Stomach (tissue), 19 donors: ENCODE measurements at places on chromosomes 3 and 15. TPM values are rescaled to one million over a fixed set of nuclear protein-coding genes. Genes with fewer than 3 reads are reported as not detected.

DNA sequence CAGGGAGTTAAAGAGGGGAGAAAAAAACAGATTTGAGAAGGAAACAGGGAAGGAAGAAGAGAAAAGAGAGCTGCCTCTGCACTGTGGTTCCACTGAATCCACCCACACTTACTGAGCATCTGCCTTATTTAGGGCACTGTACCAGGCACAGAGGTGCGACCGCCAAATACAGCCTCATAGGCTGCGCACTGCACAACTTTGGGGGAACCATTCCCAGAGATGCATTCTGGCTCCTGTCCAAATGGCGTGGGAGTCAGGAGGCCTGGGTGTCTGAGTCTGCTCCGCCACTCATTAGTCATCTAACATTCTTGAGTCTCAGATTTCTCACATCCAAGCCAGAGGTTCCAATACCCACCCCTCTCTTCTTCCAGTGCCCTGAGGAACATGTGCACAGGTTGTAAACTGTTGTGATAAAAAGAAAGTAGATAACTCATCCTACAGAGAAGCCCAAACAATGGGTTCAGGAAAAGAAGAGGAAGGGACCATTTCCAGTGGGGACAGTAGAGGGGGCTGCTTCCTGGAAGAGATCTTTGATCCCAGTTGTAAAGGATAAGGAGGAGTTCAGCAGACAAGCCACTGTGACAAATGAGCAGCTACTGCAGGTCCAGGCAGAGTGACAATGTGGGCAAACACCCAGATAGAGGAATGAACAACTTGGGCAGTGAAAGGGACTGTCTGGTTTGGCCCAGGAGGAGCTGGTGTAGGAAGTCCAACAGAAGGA lies 254.6 kb downstream of the UACA start:
- peak; percentile 41 for DNase-seq

The ALG3 gene
- total RNA-seq, result 253 TPM

DNA sequence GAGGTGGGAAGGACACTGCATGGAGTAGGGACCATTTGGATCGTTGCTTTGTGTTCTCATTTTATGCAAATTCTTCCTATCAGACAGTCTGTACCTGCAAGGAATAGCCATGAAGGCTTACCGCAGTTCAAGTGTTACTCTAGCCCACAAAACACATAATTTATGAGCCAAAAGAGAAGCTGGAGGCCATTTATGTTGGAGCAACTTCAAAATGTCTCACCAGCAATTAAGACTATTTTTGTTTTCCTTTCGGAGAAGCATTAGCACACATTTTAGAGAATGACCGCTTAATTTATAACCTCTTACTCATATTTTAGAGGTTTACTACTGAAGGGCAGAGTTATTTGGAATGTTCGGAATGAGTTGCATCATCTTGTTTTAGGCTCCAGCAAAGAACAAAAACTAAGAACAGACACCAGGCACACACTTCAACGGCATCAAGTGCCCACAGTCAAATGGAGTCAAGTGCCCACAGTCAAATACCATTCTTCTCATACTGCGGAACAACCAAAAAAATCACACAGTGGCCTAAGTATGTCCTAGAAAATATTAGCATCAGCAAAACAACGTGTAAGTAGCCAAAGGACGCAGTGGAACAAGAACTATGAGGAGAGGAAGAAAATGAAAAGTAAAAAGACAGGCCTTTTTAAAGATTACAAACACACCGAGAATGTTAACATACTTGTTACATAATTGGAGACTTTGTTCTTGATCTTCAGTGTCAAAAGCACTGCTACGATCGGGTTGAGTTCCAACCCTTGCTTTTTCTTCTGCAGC lies 17.5 kb upstream of the GOLGA8J start:
- no peak for DNase-seq

DNA sequence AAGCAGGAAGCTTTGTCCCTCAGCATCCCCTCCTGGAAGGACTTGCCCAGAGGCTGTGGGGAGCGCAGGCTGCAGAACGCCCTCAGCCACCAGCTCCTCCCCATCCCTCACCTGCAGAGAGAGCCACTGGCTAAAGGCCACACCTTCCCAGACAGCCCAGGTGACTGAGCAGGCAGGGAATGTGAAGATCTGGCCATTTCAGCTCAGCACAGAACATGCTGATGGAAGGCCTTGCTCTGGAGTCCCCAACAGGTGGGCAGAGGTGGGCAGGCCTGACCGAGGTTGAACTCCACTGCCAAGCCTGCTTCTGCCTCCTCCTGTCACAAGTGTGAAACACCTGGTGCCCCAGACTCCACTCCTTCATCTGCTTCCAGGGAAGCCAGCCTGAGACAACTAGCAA lies 50.7 kb upstream of the SEC61A1 start:
- DNase-seq, result no peak

DNA sequence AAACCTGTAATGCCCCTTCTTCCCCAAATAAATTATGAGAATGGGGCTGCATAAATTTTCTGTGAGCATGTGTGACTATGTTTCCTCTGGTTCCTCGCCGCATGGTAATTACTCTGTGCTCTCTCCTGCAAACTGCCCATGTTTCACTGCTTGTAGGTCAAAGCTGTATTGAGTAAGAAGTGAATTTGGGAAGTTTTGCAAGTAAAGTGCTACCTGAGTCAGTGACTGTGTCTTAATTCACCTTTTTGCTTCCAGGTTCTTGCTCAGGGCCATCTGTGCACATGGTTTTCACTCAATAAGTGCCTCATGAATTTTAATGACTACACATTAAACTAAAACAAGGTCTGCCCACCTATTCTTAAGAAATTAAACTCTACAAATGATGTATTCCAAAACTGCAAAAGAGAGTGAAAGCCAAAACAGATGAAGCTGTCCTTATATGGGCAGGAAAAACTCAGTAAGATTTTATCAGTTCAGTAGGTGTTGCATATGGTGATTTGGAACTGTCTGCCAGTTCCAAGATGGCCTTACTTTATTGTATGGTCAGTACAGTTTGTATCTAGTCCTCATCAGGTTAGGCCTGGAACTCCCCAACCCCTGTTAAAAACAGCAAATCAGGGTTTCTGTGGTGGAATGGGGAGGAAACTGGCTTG lies 100.0 kb downstream of the LPP start:
- no peak for DNase-seq

DNA sequence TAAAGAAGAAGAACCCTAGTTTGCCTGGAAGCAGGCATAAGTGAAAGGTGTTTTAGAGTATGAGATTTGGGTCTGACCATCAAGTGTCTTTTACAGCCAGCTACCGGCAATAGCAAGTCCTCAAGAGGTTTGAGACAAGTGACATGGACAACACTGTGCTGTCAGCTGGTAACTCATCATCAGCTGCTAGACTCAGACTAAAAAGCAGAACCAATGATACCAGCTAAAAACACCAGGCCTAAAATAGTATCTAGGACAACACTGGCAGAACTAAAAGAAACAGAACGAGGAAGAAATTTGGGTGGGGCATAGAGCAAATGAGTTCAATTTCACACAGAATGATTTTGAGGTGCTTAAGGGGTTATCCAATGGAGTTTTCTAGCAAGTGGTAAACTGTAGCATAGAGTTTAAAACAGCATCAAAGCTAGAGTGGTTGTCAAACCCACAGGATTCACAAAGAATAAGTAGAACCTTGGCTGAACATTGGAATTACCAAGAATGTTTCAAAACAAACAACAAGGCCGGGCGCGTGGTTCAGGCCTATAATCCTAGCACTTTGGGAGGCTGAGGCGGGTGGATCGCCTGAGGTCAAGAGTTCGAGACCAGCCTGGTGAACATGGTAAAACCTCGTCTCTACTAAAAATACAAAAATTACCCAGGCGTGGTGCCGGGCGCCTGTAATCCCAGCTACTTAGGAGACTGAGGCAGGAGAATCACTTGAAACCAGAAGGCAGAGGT lies 3.9 kb downstream of the CIAO2A start:
- no peak for DNase-seq

The TMEM40 gene
- not detected for total RNA-seq

DNA sequence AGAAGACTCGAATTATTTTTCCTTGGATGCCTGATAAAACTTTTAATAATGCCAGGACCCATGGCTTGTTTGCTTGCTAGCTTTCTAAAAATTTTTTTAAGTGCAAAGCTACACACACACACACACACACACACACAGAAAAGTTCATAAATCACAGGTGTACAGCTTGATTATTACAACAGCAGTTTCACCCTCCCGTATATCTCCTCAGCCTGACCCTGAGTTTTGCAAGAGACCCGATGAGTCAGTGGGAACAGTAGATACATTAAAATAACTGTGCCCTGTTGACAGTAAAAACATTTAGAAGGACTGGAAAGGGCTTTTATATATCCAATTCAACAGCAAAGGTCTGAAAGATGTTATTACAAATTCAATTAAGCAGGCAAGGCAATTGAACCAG lies 46.7 kb downstream of the EMC4 start:
- DNase-seq, result no peak

The SLCO2A1 gene
- 18.7 TPM for total RNA-seq

GRCh38 chr15:83998486-83998885 lies 237.1 kb upstream of the GOLGA6L4 start:
- DNase-seq, result no peak

The GABRB3 gene
- 9.4 TPM for total RNA-seq

DNA sequence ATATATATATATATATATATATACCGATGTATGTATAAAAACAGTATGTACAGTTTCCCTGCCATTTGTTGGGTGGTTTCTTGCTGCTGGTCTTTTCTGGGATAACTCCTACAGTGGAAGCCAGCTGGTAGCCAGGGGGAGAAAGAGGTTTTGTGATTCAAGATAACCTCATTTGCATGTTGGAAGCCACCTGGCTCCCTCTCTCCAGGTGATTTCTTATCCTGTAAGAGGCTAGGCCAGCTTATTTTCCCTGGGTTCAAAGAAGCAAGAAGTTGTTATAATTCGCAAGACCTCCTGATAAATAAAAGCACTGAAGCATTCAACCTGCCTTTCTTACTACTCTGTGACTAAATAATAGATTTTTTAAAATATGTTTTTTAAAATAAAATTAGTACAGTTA lies 443.3 kb downstream of the VGLL3 start:
- DNase-seq, result no peak

DNA sequence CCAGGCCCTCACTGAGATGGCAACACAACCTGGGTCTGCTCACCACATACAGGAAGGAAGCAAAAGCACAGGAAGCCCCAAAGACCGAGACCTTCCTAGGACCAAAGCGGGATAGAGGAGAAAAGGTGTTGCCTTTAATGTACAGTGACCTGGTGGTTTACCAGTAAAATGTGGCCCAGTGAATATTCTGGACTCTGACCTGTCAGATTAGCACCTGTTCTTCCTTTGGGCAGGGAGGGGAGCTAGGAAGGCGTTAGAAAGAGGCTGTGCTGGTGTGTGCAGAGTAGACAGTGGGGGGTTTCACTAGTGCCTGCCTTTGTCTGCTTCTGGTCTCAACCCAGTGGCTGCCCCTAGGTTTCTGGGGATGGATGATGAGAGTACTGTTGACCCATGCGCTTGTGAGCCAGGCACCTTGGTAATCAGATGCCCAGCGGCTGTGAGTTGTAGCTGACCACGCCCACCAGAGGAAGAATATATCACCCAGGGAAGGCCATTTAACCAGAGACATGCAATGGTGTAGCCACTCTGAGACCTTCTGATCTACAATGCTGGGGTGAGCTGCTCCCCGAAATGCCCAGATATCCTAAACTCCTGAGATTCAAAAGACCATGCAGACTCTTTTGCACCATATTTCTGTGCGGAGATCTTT lies 90.1 kb upstream of the NEO1 start:
- no peak for DNase-seq

DNA sequence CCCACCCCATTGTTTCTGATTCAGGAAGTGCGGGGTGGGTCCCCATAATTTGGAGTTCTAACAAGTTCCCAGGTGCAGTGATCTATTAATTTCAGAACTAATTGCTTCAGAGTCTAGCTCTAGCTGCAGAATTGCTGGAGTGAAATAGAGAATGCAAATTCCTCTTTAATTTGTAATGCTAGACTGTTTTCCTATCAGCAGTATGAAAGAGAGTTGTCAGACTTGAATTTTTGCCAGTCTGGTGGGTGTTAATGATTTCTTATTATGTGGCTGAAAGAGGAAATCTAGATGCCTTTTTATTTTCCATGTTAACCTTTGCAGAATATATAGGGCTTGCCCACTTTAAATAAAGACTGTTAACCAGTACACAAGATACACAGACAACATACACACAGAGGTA lies 23.7 kb downstream of the APH1B start:
- DNase-seq, result no peak

The IMPG2 gene
- under 0.01 TPM for total RNA-seq

DNA sequence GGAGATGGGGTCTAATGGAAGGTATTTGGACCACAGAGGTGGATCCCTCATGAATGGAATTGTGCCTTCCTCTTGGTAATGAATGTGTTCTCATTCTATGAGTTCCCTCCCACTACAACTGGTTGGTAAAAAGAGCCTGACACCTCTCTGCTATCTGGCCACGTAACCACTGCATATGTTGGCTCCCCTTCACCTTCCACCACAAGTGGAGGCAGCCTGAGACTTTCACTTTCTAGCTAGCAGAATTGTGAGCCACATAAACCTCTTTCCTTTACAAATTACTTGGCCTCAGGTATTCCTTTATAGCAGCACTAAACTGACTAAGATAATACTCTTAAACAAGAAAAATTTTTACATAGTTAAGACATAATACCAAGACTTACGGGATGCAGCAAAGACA lies 155.3 kb downstream of the NR1I2 start:
- DNase-seq, result no peak

DNA sequence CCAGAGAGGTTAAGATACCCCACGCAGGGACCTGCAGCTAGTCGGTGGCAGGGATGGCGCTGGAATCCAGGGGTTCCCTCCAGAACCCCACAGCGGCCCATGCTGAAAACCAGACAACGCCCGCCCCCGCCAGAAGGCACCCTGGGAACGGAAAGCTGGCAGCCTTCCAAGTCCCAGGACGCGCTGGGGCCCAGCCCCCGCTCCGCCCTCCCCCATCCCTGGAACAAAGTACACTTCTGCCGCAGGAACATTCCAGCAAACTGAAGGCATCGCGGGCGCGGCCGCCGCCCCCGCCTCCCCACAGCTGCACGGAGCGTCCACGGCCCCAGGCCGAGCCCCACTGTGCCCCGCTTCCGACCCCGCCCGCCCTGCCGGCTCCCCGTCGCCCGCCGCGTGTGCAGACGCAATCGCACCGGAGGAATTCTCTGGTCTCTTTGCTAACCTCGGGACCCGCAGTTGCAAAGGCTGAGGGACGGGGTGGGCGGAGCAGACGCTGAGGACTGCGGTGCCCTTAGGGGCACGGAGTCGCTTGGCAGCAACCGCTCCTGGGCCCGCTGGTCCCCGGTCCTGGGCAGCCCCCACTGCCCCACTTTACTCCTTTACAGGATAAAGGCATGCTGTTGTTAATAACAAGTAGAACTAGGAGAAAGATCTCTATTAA lies 44.8 kb upstream of the RNU6-1 start:
- DNase-seq, result peak; percentile 89

- no peak for DNase-seq
Measured at GRCh38 chr15:101497484-101498034, 8.1 kb upstream of the PCSK6 start.

The SLC12A8 gene
- 31.7 TPM for total RNA-seq

The FILIP1L gene
- 97.3 TPM for total RNA-seq
